Endothelial cell (in vitro differentiated cells): ENCODE measurements at places on chromosomes 16 and 17. TPM values are rescaled to one million over a fixed set of nuclear protein-coding genes. Genes with fewer than 3 reads are reported as not detected.

- peaks cover 3% of the 10 kb centered on the region for H3K27me3 ChIP-seq
- no peaks in the 10 kb centered on the region for H3K4me1 ChIP-seq
- no peak overlapping the region for H3K4me3 ChIP-seq
- H3K36me3 ChIP-seq, result no peaks in the 10 kb centered on the region
Observed at GRCh38 chr17:18076936-18077335, 10.8 kb upstream of the DRG2 start.

DNA sequence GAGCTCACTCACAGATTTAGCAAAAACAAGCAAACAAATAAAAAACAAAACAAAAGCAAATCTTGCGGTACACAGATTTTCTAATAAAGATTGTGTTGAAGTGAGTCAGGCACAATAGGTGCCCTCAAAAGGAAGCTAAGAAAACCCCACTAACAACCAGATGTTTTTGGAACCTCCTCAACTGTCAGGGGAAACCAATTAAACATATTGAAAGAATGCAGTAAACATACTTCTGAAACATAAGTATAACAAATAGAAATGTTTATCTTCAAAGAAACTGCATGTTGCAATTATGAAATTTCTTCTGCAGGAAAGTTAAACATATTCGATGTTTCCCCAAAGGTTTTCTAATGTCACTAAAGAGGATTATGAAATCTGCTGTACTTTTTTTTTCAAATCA, 110.5 kb upstream of the CORO6 start:
- H3K4me3 ChIP-seq, result no peak overlapping the region
- DNase-seq, result no peak
- H3K27ac ChIP-seq, result peak overlapping the region; percentile 5
- peaks cover 1% of the 10 kb centered on the region for H3K27me3 ChIP-seq
- peaks cover 20% of the 10 kb centered on the region for H3K4me1 ChIP-seq
- H3K36me3 ChIP-seq, result peaks cover 15% of the 10 kb centered on the region

DNA sequence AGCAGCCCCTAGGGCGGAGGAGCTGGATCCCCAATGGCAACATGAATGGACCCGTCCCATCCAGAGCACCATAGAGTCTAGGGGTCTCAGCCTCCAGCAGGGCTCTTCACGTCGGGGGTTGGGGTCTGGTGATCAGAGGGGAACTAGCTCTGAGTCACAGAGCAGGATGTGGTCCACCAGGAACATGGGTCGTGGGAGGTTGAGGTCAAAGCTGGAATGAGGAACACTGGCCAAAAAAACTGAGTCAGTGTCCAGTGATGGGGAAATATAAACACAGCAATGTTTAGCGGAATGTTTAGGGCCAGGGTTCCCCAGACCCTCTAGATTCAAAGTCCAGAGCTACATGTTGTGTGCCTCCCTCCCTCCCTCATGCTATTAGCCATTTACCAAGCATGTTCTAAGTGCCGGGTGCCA, 79.1 kb upstream of the C16orf82 start:
- no peak for DNase-seq
- no peak overlapping the region for H3K27ac ChIP-seq
- H3K27me3 ChIP-seq, result no peaks in the 10 kb centered on the region
- H3K4me1 ChIP-seq, result peaks cover 2% of the 10 kb centered on the region
- H3K36me3 ChIP-seq, result peaks cover 6% of the 10 kb centered on the region

DNA sequence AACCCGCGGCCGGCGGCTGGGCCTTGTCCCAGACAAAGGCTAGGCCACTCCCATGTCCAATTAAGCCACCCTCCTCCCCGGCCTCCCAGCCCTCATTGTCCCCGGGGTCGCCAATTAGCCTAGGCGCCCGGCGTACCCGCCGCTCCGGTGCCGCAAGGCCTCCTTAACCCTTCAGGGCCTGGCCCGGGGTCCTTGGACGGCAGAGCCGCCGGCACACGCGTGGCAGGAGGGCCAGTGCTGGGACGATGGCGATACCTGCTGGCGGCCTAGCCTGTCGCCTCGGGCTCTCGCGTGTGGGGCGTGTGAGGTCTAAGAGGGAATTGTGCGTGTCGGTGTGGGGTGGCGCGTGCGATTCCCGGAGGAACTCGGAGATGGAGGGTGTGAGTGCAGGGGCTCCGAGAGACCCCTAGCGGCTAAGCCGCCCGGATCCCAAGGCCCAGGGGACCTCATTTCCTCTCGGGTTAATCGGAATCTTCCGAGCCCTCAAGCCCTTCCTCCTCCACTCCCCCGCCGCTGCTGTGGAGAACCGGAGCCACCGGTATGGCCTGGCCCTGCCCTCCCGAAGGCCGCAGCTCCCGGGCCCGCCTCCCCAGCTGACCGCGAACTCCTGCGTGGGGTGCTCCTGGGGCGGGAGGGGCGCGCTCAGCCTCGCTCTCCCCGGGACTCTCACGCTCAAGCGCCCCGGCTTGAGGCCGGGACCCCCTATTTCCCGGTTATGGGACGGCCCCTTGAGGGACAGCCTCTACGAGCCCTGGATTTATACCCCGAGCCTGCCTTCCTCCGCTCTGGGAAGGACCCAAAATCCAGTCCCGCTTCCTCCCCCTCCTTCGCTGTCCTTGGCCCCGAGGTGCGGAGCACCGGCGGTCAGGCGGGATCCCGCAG, 11.9 kb downstream of the TBX2 start:
- H3K4me1 ChIP-seq, result peaks cover 13% of the 10 kb centered on the region
- H3K4me3 ChIP-seq, result peak overlapping the region; percentile 83
- no peak overlapping the region for H3K27ac ChIP-seq
- peaks cover 27% of the 10 kb centered on the region for H3K27me3 ChIP-seq
- peaks cover 3% of the 10 kb centered on the region for H3K36me3 ChIP-seq

The CTF1 gene
- 3.4 TPM for total RNA-seq

DNA sequence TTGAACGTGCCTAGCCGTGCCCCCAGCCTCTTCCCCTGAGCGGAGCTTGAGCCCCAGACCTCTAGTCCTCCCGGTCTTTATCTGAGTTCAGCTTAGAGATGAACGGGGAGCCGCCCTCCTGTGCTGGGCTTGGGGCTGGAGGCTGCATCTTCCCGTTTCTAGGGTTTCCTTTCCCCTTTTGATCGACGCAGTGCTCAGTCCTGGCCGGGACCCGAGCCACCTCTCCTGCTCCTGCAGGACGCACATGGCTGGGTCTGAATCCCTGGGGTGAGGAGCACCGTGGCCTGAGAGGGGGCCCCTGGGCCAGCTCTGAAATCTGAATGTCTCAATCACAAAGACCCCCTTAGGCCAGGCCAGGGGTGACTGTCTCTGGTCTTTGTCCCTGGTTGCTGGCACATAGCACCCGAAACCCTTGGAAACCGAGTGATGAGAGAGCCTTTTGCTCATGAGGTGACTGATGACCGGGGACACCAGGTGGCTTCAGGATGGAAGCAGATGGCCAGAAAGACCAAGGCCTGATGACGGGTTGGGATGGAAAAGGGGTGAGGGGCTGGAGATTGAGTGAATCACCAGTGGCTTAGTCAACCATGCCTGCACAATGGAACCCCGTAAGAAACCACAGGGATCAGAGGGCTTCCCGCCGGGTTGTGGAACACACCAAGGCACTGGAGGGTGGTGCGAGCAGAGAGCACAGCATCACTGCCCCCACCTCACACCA, 724 bp downstream of the GAA start:
- peaks cover 8% of the 10 kb centered on the region for H3K36me3 ChIP-seq
- no peak for DNase-seq
- peaks cover 9% of the 10 kb centered on the region for H3K4me1 ChIP-seq

- no peaks in the 10 kb centered on the region for H3K27me3 ChIP-seq
- no peaks in the 10 kb centered on the region for H3K36me3 ChIP-seq
- H3K27ac ChIP-seq, result no peak overlapping the region
- H3K4me3 ChIP-seq, result no peak overlapping the region
- DNase-seq, result no peak
Observed at GRCh38 chr17:55629995-55630394, 92.7 kb downstream of the TMEM100 start.

DNA sequence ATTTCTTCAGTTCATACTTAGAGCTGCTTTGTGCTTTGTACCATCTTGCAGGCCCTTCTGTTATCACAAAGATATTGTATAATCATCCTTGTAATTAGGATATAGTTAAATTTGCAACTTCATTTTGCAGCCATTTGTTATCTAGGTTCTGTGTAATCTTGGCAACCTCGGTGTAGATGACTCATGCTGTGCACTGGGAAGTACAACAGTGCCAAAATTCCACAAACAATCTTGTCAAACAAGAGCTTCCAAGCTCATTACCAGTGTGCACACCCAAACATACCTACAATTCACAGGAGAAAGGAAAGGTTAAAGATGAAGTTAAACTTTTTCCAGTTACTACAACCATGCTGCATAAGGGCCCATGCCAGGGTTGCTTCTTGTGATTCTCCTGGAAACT, 1231.8 kb downstream of the CDH11 start:
- H3K27ac ChIP-seq, result no peak overlapping the region
- H3K36me3 ChIP-seq, result no peaks in the 10 kb centered on the region
- H3K4me3 ChIP-seq, result no peak overlapping the region
- H3K27me3 ChIP-seq, result no peaks in the 10 kb centered on the region
- DNase-seq, result no peak
- no peaks in the 10 kb centered on the region for H3K4me1 ChIP-seq

GRCh38 chr16:55256412-55257016, 67.5 kb upstream of the IRX6 start:
- no peak overlapping the region for H3K4me3 ChIP-seq
- DNase-seq, result no peak
- no peaks in the 10 kb centered on the region for H3K27me3 ChIP-seq
- peak overlapping the region; percentile 68 for H3K27ac ChIP-seq
- H3K36me3 ChIP-seq, result no peaks in the 10 kb centered on the region

The SLC52A1 gene
- 0.21 TPM for total RNA-seq

The TBX2 gene
- 0.23 TPM for total RNA-seq

The PRSS27 gene
- total RNA-seq, result 0.90 TPM

The EPX gene
- total RNA-seq, result not detected

The CDH5 gene
- 1,308 TPM for total RNA-seq

DNA sequence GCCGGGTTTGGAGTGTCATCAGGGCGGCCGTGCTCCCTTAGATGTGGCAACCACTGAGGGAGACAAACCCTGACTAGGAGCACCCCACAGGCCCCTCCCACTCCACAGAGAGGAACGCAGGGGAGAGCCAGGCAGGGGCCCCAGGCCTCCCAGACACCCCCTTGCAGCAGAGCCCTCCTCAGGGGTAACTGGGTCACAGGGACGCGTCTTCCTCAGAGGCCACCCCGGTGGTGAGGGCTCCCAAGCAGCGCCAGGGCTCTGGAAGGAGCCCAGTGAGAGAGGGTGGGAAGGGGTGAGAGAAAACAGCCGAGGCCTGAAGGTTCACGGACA, 11.4 kb downstream of the FSCN2 start:
- no peak overlapping the region for H3K27ac ChIP-seq
- DNase-seq, result no peak
- peaks cover 11% of the 10 kb centered on the region for H3K27me3 ChIP-seq
- no peaks in the 10 kb centered on the region for H3K4me1 ChIP-seq
- no peak overlapping the region for H3K4me3 ChIP-seq

DNA sequence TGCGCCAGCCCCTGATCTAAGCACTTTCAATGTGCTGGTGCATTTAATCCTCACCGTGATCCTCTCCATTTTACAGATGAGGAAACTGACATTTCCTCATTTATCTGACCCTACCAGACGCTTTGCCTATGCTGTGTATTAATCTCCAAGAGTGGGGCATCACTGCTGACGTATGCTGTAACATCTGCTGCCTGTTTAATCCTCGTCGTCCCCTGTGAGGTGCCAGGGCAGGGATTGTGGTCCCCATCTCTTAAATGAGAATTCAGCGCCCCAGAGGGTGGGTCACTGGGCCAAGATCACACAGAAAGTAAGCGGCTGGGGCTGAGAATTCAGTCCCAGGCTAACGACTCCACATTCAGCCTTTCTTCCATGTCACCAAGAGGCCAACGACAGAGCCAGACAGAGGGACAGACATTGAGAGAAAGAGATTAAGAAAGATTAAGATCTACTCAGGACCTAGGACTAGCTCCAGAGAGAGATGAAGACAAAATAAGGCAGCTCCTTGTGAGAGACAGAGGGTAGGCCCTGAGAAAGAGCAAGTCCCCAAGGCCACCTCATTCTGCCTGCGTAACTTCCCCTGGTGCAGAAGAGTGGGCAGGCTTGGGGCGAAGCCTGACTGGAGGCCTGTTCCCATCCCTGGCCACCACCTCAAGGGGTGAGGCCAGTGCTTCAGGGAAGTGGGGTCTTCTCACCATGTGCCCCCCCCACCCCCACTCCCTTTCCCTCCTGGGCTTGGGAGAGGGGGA, 13.5 kb downstream of the CACNA1G start:
- no peaks in the 10 kb centered on the region for H3K36me3 ChIP-seq
- no peak for DNase-seq
- H3K4me1 ChIP-seq, result no peaks in the 10 kb centered on the region
- H3K27ac ChIP-seq, result no peak overlapping the region

The TBC1D3G gene
- not detected for total RNA-seq

GRCh38 chr17:66541461-66542128, 239.2 kb downstream of the PRKCA start:
- H3K27ac ChIP-seq, result no peak overlapping the region
- no peaks in the 10 kb centered on the region for H3K36me3 ChIP-seq
- no peak for DNase-seq
- no peaks in the 10 kb centered on the region for H3K4me1 ChIP-seq

DNA sequence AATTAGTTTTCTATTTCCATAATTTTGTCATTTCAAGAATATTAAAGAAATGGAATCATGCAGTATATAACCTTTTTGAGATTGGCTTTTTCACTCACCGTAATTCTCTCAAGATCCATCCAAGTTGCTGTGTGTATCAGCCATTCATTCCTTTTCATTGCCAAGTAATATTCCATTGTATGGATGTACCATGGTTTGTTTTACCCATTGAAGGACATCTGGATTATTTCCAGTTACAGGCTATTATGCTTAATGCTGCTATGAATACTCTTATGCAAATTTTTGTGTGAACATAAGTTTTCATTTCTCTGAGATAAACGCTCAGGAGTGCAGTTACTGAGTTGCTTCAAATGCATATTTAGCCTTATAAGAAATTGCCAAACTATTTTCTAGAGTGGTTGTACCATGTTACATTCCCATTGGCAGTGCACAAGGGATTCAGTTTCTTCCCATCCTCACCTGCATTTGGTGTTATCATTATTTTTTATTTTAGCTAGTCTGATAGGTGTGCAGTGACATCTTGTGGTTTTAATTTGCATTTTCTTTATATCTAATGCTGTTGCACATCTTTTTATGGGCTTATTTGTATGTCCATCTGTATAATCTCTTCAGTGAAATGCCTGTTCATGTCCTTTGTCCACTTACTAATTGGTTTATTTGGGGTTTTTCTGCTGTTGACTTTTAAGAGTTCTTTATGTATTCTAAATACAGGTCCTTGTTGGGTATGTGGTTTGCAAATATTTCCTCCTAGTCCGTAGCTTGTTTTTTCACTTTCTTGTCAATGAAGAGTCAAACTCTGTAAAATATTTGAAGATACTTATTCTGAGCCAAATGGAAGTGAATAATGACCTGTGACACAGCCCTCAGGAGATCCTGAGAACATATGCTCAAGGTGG, 32.7 kb downstream of the BMERB1 start:
- no peak overlapping the region for H3K4me3 ChIP-seq
- H3K4me1 ChIP-seq, result no peaks in the 10 kb centered on the region
- no peak for DNase-seq
- no peaks in the 10 kb centered on the region for H3K27me3 ChIP-seq
- no peak overlapping the region for H3K27ac ChIP-seq

GRCh38 chr16:555528-556473, 4.4 kb upstream of the PRR35 start:
- H3K27ac ChIP-seq, result no peak overlapping the region
- H3K4me1 ChIP-seq, result peaks cover 2% of the 10 kb centered on the region
- DNase-seq, result no peak
- peaks cover 4% of the 10 kb centered on the region for H3K27me3 ChIP-seq
- no peak overlapping the region for H3K4me3 ChIP-seq
